ENCODE measurements at places on chromosomes 11 and 22. TPM values are rescaled to one million over a fixed set of nuclear protein-coding genes. Genes with fewer than 3 reads are reported as not detected.

Gene KBTBD3
- 2.1 TPM for total RNA-seq

Gene PHETA2
- total RNA-seq: not detected

Gene MYO7A
- total RNA-seq: 1.4 TPM

Gene MRGPRX1
- total RNA-seq: not detected

Data from A549 treated with dexamethasone at 1 μM for 4 hours (cell line).